Upper lobe of left lung (tissue), 6 donors: ENCODE measurements at places on chromosomes 5 and 9.
A peak's percentile ranks its signal among the peaks of the same experiment; 100 is the strongest.

DNA sequence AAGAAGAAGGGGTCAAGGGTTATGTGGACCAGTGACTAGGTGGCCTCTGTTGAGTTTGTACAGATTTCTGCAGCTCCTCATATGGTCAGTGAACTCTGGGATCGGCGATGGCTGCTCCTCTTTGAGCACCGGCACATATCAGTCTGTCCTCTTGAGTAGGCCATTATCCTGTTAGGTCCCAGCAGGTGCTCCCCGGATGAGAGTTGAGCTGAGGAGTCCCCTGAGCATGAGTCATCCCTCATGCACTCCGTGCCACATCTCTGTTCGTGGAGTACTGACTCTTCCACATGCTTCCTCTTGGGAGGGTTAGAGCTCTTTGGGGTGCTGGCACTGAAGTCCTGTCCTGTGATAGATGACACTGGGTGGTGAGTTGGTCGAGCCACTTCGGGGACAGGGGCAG is 143.7 kb downstream of the PTTG1 start:
- no peak for DNase-seq

- no peak for DNase-seq
Measured at GRCh38 chr9:124760719-124761118, 10.4 kb downstream of the NR6A1 start.

GRCh38 chr9:80602291-80602690 is 1030.5 kb downstream of the TLE4 start:
- no peak for DNase-seq

DNA sequence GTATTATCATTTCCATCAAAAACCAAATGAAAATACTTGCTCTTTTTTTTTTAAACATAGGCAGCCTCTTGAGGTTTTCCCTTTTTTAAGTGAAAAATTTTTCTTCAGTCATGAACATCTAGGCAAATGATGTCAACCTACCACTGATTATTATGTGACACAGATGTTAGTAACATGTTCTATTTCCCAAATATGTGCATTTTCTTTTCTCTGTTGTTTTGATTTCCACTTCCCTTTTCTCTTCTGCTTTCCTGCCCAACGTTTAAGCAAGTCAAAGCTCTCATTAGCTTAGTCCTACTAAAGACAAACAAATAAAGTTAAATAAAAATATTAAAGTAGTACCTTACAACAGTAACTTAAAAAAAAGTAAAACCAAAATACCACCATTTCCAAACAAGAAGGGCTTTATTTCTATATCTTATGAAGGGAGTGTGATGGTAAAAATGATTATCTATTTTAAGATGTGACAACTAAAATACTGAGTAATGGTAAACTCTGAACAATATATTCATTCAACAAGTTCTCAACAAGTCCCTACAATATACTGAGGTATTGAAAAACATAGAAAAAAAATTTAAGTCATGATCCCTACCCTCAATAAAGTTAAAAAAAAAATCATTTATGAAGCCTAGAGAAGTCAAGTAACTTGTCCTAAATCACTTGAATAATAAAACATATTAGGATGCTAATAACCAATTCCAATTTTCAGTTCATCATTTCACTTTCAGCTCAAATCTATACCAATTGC is 9.4 kb downstream of the SLC38A9 start:
- no peak for DNase-seq

DNA sequence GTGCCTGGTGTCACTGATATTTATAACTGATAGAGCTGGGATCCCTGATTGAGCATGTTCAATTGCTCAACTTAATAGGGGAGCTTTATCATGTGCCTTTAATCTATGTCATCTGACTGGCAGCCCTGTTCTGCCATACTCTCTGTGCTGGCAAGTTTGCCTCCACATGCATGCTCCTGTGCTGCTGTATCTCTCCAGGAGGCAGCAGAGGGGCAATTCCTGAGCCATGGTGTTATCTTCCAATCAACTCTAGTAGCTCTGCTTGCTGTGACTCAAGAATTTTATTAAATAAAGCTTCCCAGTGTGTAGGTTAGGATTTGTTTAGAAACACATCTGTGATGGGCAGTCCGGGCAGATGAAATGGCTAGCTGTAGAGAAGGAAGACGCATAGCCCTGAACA is 642.0 kb downstream of the KIF4B start:
- no peak for DNase-seq

- DNase-seq: no peak
Measured at GRCh38 chr5:141714542-141715310, 32.7 kb upstream of the ARAP3 start.

DNA sequence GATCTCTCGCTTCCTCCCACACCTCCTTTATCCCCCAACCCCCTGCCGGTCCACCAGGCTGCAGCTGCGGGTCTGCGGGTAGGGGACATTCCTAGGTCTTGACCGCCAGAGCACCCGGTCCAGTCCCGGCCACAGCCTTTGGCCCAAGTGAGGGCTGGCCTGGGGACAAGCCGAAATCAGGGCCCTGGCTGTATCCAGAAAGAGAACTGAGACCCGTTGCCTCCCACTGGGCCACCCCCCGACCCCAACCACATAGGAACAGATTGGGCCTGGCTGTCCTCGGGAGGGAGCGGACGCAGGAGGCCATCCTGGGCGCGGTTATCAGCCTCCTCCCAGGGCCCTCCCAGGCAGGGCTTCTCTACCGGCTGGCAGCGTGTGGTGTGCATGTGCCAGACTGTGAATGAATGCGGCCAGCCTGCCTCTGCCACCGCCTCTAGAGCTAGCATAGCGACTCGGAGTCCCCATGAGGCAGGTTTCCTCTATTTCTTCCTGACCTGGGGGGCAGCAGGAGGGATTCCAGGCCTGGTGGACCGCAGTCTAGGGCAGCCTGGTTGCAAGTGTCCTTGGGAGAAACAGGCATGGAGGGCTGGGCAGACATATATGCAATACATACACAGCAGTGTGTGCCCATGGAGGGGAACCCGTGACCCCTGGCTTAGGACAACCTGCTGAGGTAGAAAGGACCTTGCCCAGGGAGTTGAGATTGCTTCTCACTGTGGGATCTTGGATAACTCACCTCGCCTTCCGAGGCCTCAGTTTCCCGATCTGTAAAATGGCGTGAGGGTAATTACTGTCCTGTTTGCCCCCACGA is 1.2 kb downstream of the N4BP3 start:
- DNase-seq: no peak

DNA sequence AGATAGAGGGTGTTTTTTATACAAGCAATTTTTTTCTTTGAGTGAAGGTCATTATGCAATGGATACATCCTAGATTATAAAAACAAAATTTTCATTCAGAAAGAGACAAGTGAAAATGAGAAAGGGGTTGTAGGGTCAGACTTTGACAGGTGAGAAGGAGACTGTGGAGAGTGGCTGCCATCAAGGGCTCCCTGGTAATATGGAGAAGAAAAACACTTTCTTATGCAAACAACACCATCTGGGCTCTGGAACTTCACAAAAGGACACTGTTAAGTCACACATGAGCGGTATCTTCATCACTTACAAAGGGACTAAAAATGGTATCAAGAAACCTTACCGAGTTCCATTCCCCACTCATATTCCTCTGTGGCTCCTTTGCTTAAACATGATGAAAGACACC is 23.5 kb downstream of the C7 start:
- DNase-seq: no peak

DNA sequence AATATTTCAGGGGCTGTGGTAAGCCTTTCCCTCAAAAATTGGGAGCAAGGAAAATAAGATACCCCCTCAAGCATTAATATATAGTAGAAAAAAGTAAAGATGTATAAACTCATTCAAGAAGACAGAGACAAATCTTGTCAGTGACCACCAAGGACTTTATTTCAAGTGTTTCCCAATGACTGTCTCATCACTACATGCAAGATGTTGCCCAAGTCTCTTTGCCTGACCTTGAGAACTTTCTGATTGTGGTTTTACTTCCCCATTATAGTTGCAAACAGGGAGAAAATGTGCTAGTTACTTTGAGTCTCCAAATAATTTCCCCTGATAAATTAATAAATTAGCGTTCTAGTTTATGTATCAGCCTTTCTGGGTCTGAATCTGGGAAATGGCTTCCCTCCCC is 4.0 kb upstream of the SLC46A2 start:
- no peak for DNase-seq

- DNase-seq: no peak
Measured at GRCh38 chr9:16241231-16241630, 629.2 kb downstream of the BNC2 start.

DNA sequence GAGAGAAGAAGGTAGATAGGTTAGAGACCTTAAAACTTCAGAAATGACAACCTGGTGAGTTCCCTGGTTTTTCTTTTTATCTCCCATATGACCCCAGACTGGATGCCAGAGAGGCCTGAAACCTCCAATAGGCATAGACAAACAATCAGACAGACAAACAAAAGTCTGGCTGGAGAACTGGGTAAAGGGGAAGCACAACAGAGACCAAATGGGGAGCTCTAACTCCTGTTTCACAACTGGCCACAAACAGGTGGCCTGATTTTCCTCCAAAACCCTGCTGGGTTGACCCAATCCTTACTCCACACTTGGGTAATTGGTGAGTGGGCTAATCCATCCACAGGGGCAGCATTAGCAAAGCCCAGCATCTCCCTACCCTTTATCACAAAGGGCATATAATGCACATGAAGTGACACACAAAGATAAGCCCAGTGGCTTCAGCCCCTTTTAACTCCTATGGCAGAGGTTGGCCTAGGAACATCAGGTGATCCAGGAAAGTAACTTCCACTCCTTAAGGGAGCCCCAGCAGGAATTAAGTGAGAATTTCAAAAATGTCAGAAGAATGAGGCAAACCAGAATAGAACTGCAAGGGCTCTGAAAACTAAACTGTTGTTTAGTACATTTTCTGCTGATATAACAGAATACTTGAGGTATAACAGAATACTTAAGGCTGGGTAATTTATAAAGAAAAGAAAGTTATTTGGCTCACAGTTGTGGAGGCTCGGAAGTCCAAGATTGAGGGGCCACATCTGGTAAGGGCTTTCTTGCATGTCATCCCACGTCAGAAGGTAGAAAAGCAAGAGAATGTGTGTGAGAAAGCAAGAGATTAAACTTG is 60.9 kb upstream of the ROR2 start:
- no peak for DNase-seq

GRCh38 chr9:108209132-108209685 is 646.6 kb downstream of the ACTL7B start:
- DNase-seq: no peak

- DNase-seq: no peak
Measured at GRCh38 chr5:18882154-18882553, 1105.8 kb downstream of the CDH18 start.

GRCh38 chr5:91670563-91670962 is 287.4 kb upstream of the ARRDC3 start:
- no peak for DNase-seq

DNA sequence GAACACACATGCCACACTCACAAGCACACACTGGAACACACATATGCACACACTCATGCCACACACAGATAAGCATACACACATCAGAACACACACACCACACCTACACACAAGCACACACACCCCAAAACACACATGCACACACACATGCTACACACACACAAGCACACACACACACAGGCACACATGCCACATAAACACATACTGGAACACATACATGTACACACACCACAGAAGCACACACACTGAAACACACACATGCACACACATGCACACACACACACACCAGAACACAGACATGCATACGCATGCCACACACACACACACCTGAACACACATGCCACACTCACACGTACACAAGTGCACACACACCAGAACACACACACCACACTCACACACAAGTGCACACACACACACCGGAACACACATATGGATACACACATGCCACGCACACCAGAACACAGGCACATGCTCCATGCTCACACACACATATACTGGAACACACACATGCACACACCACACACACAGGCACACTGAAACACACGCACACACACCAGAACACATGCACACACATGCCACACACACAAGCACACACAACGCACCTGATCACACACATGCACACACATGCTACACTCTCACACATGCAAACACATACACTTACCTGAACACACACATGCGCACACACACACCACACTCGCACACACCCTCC is 78.0 kb upstream of the IRX4 start:
- no peak for DNase-seq

GRCh38 chr5:111117136-111117535 is 25.0 kb downstream of the WDR36 start:
- no peak for DNase-seq

- DNase-seq: no peak
Measured at GRCh38 chr5:158814521-158814920, 285.2 kb downstream of the EBF1 start.

DNA sequence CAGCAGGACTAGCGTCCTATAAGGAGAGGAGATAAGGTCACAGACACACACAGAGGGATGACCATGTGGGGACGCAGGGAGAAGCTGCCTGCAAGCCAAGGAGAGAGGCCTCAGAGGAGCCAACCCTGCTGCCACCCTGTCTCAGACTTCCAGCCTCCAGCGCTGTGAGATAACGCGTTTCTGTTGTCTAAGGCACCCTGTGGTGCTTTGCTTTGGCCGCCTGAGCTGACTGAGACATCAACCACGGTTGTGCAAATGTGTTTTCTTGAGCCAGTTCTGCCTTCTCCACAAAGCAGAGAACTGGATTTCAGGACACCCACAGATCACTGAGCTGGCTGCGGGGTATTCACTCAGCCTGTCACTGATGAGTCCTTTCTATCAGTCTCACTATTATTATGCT is 149.1 kb downstream of the NXNL2 start:
- DNase-seq: no peak

GRCh38 chr5:116382032-116382873 is 192.4 kb downstream of the SEMA6A start:
- DNase-seq: no peak

- DNase-seq: no peak
Measured at GRCh38 chr9:92032891-92033290, 82.3 kb downstream of the SPTLC1 start.

DNA sequence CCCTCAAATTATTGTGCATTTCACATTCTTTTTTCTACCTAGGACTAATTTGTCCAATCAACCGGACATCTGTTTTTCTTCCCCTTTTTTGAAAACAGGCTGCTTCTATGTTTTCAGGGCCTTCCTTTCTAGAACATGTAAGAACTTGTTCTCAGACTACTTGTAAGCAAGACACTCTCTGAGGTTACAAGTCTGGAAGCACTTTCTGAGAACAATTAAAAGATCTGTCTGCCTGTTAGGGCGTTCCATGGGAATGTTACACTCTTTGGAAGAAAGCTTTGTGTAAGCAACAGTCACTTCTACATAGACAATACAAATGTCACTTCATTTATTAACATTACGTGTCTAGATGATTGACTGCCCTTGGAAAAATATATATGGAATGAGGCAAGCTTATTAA is 50.9 kb upstream of the HSPB3 start:
- DNase-seq: no peak

GRCh38 chr9:117359910-117360309 is 54.9 kb downstream of the ASTN2 start:
- no peak for DNase-seq

- peak; percentile 96 for DNase-seq
Measured at GRCh38 chr9:129610473-129611306, 10.2 kb downstream of the C9orf50 start.

DNA sequence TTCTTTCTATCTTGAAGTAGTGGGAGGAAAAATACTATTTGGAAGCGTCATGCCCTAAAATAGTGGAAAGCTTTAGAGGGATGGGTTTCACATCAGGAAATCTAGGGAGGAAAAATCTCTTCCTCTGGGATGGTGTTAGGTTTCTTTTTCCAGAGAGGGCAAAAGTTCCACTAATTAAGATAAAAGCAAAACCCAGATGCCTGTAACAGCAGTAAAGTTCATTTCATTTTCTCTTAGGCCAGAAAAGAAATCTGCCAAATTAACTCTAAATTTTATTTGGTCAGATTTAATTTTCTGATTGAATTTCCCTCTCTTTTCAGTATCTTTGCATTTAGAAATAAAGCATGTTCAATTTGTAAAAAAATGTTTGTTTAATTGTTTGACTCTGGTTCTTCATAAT is 88.8 kb downstream of the LURAP1L start:
- no peak for DNase-seq
